ENCODE measurements at places on chromosomes 4 and X. TPM values are rescaled to one million over a fixed set of nuclear protein-coding genes. Genes with fewer than 3 reads are reported as not detected.

Gene TMPRSS11A
- not detected for total RNA-seq

- no peaks in the 10 kb centered on the region for H3K27me3 ChIP-seq
- DNase-seq, result peak; percentile 47
- H3K36me3 ChIP-seq, result no peaks in the 10 kb centered on the region
- H3K4me1 ChIP-seq, result peaks cover 3% of the 10 kb centered on the region
- no peak overlapping the region for H3K4me3 ChIP-seq
- no peak overlapping the region for H3K27ac ChIP-seq
Measured at GRCh38 chrX:120365320-120365719, 3.4 kb downstream of the ATP1B4 start.

DNA sequence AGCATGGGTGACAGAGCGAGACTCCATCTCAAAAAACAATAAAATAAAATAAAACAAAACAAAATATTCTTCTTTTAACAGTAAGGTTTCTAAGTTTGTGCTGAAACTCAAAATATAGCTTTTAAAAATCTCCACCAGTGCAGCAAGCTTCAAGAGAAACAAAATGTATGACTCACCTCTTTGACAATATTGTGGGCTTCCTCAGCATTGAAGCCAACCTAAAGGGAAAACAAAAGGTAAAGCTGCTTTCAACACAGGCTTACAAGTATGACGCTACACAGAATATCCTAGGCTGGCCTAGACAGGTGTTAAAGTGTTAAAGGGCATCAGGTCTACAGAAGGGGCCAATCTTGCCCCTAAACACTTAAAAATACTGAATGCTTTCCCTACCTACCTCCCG is 1.2 kb downstream of the DYNLT3 start:
- DNase-seq, result no peak
- H3K27ac ChIP-seq, result no peak overlapping the region
- H3K36me3 ChIP-seq, result peaks cover 2% of the 10 kb centered on the region
- H3K27me3 ChIP-seq, result no peaks in the 10 kb centered on the region
- H3K4me3 ChIP-seq, result no peak overlapping the region

- H3K4me3 ChIP-seq, result no peak overlapping the region
- no peak overlapping the region for H3K27ac ChIP-seq
- DNase-seq, result peak; percentile 70
- H3K36me3 ChIP-seq, result no peaks in the 10 kb centered on the region
- H3K4me1 ChIP-seq, result no peaks in the 10 kb centered on the region
Measured at GRCh38 chr4:153151535-153152455, 52.4 kb upstream of the TRIM2 start.

DNA sequence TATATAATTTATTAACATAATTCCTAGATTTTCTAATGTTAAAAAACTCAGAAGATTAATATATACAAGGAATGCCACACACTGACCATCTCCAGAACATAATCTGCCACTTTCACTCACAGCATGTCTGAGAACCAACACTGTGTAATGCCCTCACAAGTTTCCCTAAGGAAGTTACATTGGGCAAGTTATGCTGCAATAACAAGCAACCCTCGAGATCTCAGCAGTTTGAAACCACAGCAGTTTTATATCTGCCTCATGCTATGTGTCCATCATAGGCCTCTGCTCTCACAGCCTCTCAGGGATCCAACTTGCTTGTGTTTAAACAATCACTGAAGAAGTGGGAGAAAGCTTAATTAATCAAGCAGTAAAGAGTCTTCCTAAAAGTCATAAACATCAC is 250.0 kb upstream of the SLC7A11 start:
- H3K4me1 ChIP-seq, result no peaks in the 10 kb centered on the region
- no peak for DNase-seq
- H3K27me3 ChIP-seq, result no peaks in the 10 kb centered on the region
- no peak overlapping the region for H3K27ac ChIP-seq
- no peak overlapping the region for H3K4me3 ChIP-seq

DNA sequence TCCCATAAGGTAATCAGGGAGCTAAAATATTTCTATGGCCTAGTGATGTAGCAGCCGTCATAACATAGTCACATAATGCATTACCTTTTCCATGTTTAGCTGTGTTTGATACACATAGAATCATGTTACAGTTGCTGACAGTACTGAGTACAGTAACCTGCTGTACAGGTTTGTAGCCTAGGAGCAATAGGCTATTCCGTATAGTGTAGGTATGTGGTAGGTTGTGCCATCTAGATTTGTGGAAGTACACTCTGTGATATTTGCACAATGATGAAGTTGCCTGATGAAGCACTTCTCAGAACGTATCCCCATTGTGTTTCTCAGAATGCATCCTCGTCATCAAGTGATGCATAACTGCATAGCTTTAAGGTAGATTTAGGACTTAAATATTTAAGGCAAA is 495.6 kb upstream of the ZFP42 start:
- H3K27ac ChIP-seq, result no peak overlapping the region
- no peaks in the 10 kb centered on the region for H3K36me3 ChIP-seq
- DNase-seq, result no peak

DNA sequence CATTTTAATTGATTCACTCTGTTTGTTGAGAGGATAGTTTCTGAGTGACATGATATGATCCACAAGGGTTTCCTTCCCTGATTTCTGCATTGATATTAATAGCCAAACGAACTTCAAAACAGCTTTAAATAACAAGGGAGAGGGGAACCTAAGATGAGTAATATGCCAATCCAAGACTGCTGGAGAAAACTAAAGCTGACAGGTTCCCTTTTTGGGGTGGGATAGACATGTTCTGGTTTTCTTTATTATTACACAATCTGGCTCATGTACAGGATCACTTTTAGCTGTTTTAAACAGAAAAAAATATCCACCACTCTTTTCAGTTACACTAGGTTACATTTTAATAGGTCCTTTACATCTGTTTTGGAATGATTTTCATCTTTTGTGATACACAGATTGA is 182.2 kb downstream of the AR start:
- H3K4me3 ChIP-seq, result no peak overlapping the region
- no peaks in the 10 kb centered on the region for H3K4me1 ChIP-seq
- peaks cover 2% of the 10 kb centered on the region for H3K36me3 ChIP-seq
- no peaks in the 10 kb centered on the region for H3K27me3 ChIP-seq

DNA sequence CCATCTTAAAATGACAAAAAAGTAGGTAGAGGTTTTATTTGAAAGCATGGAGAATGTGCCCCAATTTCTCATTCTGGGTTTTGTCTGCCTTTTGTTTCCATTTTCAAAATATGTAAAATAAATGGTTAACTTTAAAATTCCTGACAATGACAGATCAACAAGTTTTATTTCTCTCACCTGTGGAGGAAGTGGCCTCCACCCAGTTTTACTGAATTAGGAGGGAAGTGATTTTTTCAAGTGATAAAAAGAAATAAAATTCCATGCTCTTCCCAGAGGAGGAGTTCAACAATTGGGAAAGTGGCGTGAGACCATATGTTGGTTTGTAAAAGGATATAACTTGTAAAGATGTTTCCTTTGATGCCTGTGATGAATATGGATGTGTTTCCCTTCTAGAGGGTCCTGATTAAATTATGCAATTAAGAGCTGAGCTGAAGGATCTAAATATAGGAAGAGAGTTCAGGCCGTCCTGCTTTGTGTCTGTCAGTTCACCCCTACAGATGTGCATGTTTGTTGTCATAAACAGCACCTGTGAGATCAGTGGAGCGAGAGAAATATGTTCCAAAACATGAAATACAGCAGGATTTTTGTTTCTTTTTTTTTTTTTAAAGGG is 19.5 kb downstream of the SMAD1 start:
- H3K27me3 ChIP-seq, result no peaks in the 10 kb centered on the region
- no peak for DNase-seq
- H3K4me3 ChIP-seq, result no peak overlapping the region
- no peak overlapping the region for H3K27ac ChIP-seq
- H3K36me3 ChIP-seq, result no peaks in the 10 kb centered on the region
- no peaks in the 10 kb centered on the region for H3K4me1 ChIP-seq

DNA sequence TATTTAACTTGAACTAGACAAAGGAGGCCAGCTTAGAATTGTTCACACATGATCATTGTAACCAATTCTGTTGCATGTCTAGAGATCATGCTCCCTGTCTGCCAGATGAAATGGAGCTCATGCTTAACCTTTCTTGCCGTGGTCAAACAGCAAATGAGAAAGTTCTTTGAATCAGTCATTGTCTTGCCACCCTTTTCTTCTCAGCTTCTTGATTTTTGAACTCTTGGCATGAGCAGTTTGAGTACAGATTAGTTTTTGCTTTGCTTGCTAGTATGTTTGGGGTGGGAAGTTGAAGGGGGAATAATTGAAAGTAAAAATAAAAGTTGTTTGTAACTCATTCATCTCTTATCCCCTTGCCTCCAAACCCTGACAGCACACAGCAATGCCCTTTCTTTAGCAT is 4.7 kb downstream of the MTM1 start:
- no peak for DNase-seq
- no peak overlapping the region for H3K4me3 ChIP-seq
- H3K36me3 ChIP-seq, result no peaks in the 10 kb centered on the region
- no peaks in the 10 kb centered on the region for H3K4me1 ChIP-seq
- H3K27ac ChIP-seq, result no peak overlapping the region
- H3K27me3 ChIP-seq, result no peaks in the 10 kb centered on the region
